ENCODE measurements at places on chromosomes 11 and 22.

DNA sequence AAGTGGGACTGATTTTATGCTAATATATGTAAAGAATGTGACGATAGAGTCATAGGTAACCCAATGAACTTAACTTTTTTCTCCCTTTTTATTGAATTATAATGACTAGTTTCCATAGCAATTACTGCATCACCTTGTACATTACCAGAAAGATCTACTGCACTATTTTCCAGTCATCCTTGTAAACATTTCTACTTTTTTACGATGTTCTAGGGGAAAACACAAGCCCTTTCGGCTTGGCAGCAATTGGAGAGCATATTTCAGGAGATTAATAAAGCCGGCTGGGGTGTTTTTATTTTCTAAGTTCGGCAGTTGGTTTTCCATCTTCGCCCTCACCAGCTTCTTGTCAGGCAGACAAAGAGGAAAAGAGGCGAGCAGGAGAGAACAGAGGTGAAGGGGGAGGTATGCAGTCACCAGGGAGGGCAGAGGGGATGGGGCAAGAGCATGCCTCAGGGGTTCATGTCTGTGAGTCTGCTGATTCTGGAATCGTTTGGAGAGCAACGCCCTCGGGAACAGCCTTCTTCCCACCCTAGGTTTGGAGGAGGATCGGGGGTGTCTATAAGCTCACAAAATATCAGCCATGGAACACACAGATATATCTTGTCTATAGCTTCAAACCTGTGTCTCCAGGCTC is 476.4 kb downstream of the MIAT start:
- DNase-seq = no peak

DNA sequence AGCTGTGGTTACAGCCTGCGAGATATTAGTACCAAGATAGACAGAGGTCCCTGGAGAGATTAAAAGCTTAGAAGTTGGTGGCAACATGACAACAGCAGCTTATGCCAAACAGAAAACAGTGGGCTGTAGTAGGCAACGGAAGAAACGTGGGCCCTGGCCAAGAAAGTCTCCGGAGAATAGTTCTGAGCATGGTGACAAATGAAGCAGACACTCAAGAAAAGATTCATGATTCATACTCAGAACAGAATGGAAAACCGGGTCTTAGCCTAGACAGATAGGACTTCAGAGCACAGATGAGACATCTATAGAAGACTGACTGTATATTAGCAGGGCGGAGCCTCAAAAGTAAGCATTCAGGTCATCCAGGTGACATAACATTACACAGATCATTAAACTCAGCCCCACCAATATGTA is 727.4 kb downstream of the ETS1 start:
- no peak for DNase-seq

DNA sequence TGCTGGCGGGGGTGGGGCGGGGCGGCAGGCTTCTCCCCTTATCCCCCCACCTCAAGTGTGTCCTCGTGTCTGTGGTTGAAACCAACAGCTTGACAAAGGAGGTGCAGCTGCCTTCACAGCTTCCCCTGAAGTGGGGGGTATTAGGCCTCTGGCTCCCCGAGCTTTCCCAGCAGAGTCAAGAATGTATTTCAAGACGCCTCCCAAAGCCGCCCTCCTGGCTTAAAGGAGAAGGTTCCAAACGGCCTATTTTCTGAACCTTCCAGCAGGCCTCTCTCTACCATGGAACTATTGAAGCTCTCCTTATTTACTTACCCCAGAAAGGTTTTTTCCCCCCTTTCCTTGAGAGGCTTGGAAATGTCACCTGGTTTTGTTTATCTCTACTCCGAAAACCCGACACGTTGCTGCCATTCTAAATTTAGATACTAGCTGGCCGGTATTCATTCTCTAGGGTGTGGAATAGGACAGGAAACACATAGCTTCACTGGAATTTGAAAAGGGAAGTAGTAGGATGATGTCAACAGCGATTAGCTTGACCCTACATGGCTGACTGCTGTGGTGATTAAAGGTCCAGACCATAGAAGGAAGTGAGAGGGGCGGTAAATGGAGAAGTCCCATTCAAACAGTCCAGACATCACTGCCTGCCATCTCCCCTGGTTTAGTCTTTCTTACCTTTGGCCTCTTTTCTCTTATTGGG is 671 bp upstream of the PICALM start:
- DNase-seq = peak; percentile 79

DNA sequence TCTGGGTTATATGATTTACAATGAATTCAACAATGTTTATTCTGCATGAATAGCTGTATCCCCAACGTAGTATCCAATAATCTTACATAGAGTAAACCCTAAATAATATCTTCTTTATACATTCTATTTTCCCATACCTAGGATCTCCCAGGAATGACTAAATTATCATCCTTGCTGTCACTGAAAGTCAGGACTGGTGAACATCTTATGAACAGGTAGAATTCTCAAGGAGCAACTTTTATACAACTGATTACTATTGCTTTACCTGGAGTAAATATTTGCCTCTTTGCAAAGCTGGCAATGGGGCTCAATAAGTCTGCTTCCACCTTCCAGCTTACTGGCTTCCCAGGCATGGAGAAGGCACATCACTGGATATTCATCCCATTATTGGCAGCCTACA is at the start of gene OR51B6:
Gene OR51B6 (plus strand): TSS at position 301 of the 400 bp plus-strand sequence. CDS start 0 bp downstream, at position 301.
- DNase-seq = no peak
